Smooth muscle cell of the pulmonary artery (primary cell): ENCODE measurements at places on chromosomes 4 and X. TPM values are rescaled to one million over a fixed set of nuclear protein-coding genes. Genes with fewer than 3 reads are reported as not detected.

The VCX gene
- total RNA-seq = not detected in 2 replicates

The STPG2 gene
- 0.10 TPM in 1 of 2 replicates, not detected in the other for total RNA-seq

The S100G gene
- total RNA-seq = not detected in 2 replicates

The KCNIP4 gene
- not detected in 2 replicates for total RNA-seq

The XAGE1A gene
- total RNA-seq = not detected in 2 replicates

The ZNF827 gene
- total RNA-seq = 7.6 and 11.7 TPM in 2 replicates

The GATA1 gene
- not detected in 2 replicates for total RNA-seq
